ENCODE measurements at places on chromosomes 3 and 15.

- DNase-seq: no peak
Measured at GRCh38 chr3:190089711-190090110, 31.0 kb downstream of the P3H2 start.

DNA sequence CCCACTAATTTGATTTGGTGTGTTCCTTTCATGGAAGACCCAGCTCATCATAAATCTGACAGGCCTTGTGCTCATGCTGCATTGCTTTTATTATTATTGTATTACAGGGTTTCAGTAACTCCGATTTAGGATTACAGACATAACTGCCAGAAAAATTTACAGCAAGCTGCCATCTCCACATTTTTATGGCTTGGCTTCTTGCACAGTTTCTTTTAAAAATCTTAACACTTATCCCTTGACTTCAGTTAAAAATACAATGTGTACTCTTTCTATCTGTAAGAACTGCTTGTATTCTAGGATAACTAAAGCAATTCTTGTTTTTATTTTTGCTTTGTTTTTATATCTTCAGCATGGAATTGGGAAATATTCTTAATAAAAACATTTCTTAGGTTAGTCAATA lies 612.2 kb downstream of the DIPK2A start:
- no peak for DNase-seq

DNA sequence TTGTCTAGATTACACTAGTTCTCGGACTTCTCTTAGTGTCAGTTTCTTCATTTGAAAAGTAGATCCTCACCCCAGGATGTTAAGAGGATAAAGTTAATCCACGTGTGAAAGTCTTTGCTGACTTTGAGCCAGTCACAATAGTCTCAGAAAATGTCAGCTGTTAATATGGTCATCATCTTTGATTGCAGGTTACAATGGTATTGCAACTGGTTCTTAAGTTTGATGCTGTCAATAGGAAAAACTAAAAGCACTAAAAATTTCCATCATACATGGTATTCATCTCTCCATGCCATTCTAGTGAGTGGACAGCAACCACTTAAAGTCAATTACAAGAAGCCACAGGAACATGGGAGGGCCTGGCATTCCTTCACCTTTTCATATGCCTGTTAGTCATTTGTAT lies 192.3 kb downstream of the TAFA4 start:
- no peak for DNase-seq

DNA sequence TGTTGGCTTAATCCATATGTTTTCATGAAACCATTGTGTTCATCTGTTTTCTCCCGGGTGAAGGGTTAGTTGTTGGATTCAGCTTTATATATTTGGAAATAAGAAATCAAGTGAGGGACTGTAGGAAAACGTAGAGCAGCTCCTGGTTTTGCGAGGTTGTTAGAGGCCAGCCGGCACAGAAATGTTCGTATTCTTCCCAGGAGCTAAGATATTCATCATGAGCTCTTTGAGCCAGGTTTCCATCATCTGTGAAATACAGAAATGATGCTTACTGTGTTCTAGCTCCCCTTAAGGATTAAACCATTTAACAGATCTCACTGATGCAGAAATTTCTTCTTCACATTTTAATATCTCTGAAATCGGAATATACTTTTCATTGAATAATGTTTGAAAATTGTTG lies 235.5 kb downstream of the PTPRG start:
- no peak for DNase-seq

GRCh38 chr3:153970047-153970446 lies 151.1 kb upstream of the ARHGEF26 start:
- no peak for DNase-seq

GRCh38 chr15:92075764-92076163 lies 222.3 kb downstream of the SLCO3A1 start:
- no peak for DNase-seq

DNA sequence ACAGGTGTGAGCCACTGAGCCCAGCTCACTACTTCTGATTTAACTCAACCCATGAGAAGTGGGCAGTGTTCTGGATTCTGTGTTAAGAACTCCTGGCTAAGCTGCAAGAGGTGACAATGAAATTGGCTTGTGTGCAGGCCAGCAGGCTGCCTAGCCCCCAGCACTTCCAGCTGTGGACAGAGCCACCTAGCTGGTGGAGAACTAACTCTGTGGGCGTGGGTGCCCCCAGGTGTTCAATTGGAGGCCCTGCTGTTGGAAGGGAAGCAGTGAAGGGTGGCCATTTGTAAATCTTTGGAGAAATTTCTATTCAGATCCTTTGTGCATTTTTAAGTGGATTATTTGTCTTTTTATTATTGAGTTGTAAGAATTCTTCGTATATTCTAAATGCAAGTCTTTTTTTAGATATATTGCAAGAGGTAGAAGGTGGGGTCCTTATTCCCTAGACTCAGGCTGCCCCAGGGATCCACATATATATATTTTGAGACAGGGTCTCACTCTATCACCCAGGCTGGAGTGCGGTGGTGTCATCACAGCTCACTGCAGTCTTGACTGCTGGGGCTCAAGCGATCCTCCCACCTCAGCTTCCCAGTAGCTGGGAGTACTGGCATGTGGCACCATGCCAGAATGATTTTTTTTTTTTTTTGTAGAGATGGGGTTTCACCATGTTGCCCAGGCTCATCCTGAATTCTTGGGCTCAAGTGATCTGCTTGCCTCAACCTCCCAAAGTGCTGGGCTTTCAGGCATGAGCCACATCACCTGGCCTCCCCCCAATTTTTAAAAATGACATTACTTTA lies 7.2 kb upstream of the SCAMP5 start:
- no peak for DNase-seq

GRCh38 chr3:109683746-109684145 lies 346.4 kb upstream of the DPPA4 start:
- DNase-seq: no peak

GRCh38 chr15:63857461-63857856 lies 23.7 kb upstream of the HERC1 start:
- no peak for DNase-seq

DNA sequence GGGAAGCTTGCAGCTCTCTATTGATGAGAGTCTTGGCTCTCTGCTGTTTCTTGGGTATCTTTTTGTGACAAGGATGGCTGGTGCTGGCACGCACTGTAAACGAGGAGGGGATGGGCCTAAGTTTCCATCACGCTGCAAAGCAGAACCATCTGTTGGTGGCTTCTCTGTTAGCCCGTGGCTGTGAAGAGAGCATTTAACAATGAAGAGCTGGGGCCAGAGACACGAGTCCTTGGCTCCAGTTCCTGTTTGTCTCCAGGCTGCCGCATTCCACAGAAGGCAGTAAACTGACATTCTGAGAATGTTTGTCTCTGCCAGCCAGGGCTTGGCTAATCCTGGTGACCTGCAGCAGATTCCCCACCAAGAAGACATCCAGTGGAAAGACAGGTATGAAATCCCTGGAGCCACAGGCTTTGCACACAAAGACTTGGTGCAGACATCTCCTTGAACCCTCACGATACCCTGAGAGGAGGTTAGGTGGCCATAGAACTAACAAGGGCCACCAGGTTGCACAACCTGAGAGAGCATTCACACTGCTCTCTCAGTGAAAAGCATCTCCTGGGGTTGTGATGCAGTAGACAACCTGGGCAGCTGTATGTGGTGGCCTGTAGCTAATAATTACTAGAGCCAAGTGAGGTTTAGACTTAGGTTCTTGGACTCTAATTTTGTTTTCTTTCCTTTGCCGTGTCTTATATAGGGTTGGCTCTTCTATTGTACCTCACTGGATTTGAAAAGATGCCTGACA lies 130.9 kb downstream of the ASB7 start:
- DNase-seq: no peak

DNA sequence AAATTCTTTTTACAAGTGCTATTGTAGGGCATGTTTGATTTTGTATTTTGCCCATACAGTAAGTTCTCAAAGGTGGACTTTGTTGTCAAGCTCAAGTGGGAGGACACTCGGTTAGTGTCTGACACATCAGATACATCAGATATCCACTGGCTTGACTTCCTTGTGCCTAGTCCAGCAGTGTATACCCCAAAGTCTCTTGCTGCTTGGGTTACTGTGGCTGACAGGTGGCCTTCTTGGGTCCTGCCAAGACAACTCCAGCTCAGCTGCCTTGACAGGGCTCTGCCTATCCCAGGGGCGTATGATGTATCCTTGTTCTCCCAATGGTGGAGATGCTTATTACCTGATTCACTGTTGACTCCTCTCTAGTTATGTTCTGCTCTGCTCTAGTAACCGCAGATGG lies 214.9 kb downstream of the CBLB start:
- no peak for DNase-seq

GRCh38 chr15:98724048-98724447 lies 75.7 kb downstream of the IGF1R start:
- DNase-seq: no peak

DNA sequence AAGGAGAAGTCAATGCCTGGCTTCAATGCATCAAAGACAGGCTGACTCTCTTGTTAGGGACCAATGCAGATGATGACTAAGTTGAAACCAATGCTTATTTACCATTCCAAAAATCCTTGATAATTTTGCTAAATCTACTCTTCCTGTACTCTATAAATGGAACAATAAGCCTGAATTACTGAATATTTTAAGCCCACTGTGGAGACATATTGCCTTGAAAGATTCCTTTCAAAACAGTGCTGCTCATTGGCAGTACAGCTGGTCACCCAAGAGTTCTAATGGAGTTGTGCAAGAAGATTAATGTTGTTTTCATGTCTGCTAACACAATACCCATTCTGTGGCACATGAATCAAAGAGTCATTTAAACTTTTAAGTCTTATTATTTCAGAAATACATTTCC lies 181.0 kb upstream of the CBLB start:
- DNase-seq: no peak

DNA sequence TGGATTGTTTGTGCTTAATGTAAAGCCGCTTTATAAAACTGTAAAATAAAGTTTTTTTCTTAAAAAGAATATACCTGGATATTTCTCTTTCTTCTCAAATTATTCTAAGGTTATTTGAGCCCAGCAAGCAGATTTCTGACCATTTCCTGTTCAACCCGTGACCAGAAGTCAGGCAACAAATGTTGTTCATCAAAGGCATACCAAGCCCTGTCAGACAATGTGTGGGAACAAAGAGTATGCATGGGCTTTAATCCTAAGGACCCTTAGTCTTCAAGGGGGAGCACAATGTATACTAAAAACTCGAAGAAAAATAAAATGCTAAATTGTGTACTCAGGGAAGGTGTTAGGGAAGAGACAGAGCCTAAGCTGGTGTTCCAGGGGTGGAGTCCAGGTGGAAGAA lies 26.6 kb upstream of the PAQR5 start:
- no peak for DNase-seq

- no peak for DNase-seq
Measured at GRCh38 chr3:134448664-134449063, 37.1 kb downstream of the ANAPC13 start.

GRCh38 chr3:18556503-18557135 lies 131.5 kb upstream of the SATB1 start:
- DNase-seq: no peak

DNA sequence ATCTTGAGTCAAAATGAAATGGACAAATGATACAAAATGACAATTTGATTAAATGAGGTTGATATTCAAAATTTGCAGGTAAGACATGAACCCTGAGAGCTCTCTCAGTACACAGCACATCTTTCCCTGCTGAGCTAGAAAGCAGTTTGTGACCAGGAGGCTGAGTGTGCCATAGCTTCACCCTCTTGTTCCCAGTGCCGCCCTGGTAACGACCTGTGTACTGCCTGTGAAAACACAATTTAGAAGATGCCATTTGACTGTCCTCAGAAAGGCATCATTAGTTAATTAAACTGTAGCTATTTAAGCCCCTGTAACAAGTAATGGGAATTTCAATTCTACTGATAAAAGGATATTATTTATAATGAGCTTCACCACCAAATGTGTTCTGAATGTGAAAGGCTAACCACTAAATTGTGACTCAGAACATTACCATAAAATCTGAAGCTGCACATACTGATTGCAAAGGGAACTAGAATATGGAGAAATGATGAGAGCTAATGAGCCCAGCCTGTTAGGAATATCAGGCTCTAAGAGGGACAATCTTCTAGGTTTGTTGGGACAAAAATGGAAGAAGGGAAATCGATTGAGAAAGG lies 212.9 kb upstream of the ARPP21 start:
- no peak for DNase-seq

DNA sequence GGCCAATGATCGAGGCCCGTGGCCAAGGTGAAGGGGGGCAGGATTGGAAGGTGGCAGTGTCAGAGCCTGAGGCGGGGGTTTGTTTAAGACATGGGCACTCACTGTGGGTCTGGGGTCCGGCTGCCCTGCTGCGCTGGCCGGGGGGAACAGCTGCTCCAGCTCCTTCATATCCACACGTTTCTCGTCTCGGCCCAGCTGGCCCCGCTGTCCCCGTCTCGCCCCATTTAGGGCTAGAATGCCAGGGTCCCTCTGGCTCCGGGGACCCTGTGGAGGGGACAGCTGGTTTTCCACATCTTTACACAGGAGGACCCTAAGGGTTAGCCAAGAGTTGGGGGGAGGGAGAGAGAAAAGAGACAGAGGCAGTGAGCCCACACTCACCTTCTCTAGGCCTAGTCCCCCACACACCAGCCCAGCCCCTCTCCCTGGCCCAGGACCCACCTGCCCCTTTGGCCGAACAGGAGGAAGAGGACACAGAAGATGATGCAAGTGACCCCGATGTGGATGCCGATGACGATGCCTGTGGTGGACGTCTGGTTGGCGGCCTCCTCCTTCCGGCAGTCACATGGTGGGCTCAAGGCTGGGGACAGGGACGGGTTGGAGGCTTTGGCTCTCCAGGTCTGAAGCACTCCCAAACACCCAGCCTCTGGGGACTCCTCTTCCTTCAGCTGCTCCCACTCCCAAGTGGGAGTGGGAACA lies 25.0 kb downstream of the RNU5B-1 start:
- DNase-seq: no peak
